A549 treated with Mapracorat at 1 μM for 4 hours (cell line): ENCODE measurements at places on chromosomes 6 and 20. TPM values are rescaled to one million over a fixed set of nuclear protein-coding genes. Genes with fewer than 3 reads are reported as not detected.

Gene PPDPF
- 265 to 337 TPM (median 318 TPM) in 5 replicates for total RNA-seq

Gene MCM3
- 75.1 to 84.7 TPM (median 77.1 TPM) in 5 replicates for total RNA-seq

Gene NHLRC1
- 1.3 to 2.0 TPM (median 1.6 TPM) in 5 replicates for total RNA-seq

Gene HRH3
- total RNA-seq: not detected in 5 replicates

Gene PMEPA1
- total RNA-seq: 154 to 362 TPM (median 345 TPM) in 5 replicates

Gene ADAM33
- total RNA-seq: 0.05 to 0.09 TPM (median 0.08 TPM) in 4 of 5 replicates, not detected in the other

Gene HCRTR2
- total RNA-seq: not detected in 5 replicates
